ENCODE measurements at places on chromosomes 3 and 15. TPM values are rescaled to one million over a fixed set of nuclear protein-coding genes. Genes with fewer than 3 reads are reported as not detected.

C3orf62 gene
- total RNA-seq: 4.3 TPM

GOLGA8J gene
- not detected for total RNA-seq

KY gene
- total RNA-seq: not detected

MOBP gene
- under 0.01 TPM for total RNA-seq

SENP8 gene
- 2.0 TPM for total RNA-seq

CHST13 gene
- total RNA-seq: 0.80 TPM

All from breast epithelium (tissue), 4 donors.